ENCODE measurements at places on chromosomes 5 and 9. TPM values are rescaled to one million over a fixed set of nuclear protein-coding genes. Genes with fewer than 3 reads are reported as not detected.

- no peak for DNase-seq
Observed at GRCh38 chr9:94929369-94929756, 202.9 kb downstream of the AOPEP start.

- no peak for DNase-seq
Observed at GRCh38 chr9:124767821-124768220, 3.3 kb downstream of the NR6A1 start.

DNA sequence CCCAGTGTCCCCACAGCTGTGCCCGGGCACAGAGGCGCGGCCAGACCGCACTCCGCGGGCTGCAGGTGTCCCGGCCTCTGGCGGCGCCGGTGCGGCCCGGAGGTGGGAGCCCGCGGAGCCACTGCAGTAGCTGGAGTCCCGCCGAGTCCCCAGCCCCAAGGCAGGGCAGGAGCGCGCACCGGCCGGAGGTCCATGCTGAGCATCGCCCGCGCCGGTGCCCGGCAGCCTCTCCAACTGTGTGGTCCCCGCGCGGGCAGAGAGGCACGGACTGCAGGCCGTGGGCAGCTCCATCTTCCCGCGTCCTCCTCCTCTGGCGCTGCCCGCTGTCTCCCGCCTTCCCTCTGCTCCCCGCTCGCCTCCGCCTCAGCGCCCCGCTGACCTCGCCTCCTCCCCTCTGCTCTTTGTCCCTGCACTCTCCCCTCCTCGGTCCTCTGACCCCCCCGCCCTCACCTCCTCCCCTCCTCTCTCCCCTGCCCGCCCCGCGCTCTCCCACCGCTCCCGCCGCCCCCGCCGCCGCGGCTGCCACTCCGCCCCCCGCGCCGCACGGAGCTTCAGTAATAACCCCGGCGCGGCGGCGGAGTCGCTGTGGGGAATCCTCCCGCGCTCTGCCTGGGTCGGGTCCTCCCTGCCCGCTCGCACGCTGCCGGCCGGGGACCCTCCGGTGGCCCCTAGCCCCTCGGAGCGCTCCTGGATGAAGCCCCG lies at the start of gene ADAMTS16:
Gene ADAMTS16 (plus strand): TSS at position 554 of the 702 bp plus-strand sequence. CDS start 138 bp downstream, at position 692.
- no peak for DNase-seq

- DNase-seq, result no peak
Observed at GRCh38 chr9:77210116-77210515, 32.8 kb downstream of the VPS13A start.

DNA sequence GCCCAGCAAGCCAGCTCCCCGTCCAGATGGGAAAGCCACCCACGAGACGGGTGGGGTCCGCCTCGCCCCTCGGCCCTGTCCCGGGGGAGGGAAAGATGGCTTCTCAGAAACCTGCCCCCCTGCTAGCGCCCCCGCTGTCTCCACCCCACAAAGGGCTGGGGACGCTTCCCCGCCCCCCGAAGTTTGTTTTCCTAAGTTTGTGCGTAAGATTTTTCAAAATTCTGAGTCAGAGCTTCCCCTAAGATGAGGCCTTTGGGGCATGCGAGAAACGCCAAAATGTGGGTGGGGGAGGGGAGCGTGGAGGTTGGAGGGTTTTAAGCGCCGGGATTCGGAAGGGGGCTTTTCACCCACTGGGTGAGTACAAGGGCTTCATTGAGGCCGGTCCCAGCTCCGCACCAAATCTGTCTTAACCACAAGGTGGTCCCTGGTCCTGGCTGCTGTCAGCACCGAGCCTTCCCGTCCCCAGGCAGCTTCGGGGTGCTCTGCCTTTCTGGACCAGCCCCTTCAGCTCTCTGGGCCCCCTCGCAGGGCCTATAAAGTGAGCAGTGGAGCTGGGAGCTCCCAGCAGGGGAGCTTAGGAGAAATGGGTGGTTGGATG lies 32.3 kb downstream of the PRRX2 start:
- no peak for DNase-seq

DNA sequence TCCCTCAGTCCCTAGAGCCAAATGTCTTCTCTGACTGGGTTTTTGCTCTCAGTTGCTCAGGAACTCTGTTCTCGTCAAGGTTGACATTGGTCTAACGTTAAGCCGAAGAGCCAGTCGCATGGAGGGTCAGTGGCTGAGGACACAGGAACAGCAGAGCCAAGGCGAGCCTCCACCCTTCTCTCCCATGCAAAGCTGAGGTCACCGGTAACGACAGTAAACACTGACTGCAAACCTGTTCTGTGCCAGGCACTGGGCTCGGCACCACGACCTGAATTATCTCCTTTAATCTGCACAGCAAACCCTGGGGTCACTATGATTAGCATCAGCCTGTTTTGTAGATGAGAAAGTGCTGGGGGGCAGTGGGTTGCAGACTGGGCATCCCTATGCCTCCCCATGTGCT lies 171.0 kb downstream of the COL23A1 start:
- DNase-seq, result no peak

DNA sequence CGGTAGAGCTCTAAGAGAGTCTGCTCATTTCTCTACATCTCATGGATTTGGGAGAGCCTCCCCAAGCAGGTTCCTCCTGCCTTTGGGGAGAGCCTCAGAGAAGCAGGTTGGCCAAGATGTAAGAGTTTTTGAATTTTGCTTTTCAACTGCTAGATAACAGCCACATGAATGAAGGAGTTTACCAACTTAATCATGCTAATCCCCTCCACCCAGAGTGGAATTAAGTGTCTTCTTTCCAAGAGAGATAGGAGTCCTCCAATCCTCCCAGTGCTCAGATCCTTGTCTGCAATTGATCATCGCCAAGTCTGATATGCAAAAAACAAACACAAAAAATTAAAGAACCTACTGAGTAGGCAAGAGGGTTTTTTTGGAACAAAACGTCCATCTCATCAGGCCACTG lies 99.4 kb upstream of the MAP3K1 start:
- DNase-seq, result no peak

DNA sequence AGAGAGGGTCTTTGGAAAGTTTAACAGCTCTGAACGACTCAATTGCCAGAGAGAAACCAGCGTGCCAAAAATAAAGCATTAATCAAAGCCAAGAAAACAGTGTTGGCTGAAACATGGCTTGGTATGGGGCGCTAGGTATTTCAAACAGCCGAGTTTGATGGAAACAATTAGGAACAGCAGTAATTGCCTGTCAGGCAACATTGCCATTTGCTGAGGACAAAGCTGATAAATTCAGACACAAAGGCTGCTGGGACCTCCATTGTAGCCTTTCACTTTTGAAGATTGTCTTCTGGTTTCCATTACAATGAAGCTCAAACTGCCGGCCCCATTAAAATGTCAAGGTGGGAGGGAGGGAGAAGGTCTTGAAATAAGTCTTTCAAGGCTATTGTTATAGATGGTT lies 125.4 kb upstream of the SPDL1 start:
- DNase-seq, result no peak

- DNase-seq, result no peak
Observed at GRCh38 chr9:115759426-115759825, 394.2 kb upstream of the PAPPA start.

DNA sequence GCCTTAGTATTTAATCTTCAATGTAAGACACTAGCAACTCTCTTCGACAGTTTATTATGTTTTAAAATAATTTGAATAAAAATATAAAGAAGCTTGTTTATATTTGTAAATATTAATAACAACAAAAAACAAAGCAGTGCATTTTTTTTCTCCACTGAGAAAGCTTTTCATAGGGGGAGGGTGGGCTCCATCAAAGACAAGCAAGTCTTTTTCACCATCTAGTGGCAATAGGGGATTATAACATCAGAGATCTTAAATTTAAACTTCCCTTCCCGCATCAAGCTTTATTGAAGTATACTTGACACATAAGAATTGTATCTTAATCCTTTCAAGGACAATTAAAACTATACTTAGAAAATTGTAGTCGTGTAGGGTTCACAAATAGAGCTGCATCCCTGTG lies 9.3 kb upstream of the OR13F1 start:
- no peak for DNase-seq

GRCh38 chr9:91678807-91679580 lies 255.4 kb upstream of the NFIL3 start:
- no peak for DNase-seq

GRCh38 chr9:108643731-108644510 lies 211.9 kb downstream of the ACTL7B start:
- no peak for DNase-seq

GRCh38 chr5:95725071-95725820 lies 5.9 kb upstream of the RHOBTB3 start:
- no peak for DNase-seq

DNA sequence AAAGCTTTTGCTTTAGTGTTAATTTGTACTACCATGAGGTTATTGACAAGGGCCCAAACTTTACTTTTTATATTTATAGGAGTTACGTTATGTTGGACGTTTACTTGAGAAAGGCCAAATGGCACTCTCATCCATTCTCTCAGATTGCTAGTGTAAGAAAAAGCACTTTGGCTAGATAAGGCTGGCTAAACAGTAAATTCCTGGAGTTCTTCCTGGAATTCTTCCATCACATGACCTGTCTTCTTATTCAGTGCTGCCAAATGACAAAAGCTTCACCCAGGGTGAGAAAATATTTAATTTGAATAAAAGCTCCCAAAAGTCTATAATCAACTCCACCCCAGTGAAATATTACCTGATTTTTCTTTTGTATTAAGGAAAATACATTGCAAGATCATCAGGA lies 1568.9 kb upstream of the ACO1 start:
- no peak for DNase-seq

Gene SPINK6
- total RNA-seq, result not detected

Gene TRIM7
- total RNA-seq, result 30.2 TPM

Gene IL13
- not detected for total RNA-seq

Gene ACTBL2
- 0.07 TPM for total RNA-seq

Gene GDA
- total RNA-seq, result 49.4 TPM

Gene PCDHGB3
- total RNA-seq, result 0.10 TPM

Gene PLPP7
- total RNA-seq, result 0.37 TPM

Measured in HCT116 (cell line).